ENCODE measurements at places on chromosomes 1 and 21.
A peak's percentile ranks its signal among the peaks of the same experiment; 100 is the strongest.

GRCh38 chr1:58768971-58769808, 14.7 kb downstream of the JUN start:
- DNase-seq = no peak

- DNase-seq = no peak
Measured at GRCh38 chr1:195756109-195756508, 852.1 kb downstream of the KCNT2 start.

- no peak for DNase-seq
Measured at GRCh38 chr1:95790136-95790535, 556.1 kb downstream of the RWDD3 start.

DNA sequence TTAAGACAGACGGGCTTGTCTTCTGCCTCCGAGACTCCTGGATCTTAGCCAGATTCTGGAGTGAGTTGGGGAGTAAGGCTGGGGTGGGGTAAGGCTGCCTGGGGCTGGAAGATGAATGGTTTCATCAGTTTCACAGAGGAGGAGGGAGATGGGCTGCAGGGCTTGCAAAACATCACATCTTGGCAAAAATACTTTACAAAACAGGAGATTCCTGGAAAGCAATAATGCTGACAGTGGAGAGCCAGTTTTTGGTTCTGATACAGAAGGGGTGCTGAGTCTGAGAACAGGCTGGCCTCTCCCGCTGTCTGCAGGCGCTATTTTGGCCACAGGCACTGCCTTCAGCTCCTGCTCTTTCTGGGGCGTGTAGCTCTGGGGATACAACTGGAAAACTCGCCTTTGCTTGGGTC, 83.4 kb upstream of the KCNE2 start:
- DNase-seq = no peak

- DNase-seq = peak; percentile 63
Measured at GRCh38 chr1:155479205-155479604, 83.4 kb downstream of the ASH1L start.

GRCh38 chr1:36525166-36525565, 42.5 kb upstream of the CSF3R start:
- DNase-seq = no peak

DNA sequence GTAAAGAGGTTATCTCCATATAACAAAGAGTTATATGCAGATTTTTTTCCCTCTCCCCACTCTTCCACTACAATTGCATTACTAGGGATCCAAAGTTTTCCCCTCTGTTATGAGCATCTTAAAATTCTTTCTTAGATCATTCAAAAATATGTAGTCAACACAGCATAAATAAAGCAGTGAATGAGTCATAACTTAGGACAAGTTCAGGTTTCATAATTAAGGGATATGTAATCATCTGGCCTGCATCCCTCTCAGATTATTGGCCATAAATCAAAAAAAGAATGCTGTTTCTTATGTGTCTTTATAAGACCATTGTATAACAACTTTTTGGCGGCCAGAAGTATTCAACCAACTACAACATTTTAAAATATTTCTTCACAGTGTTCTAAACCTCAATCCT, 1526.1 kb downstream of the KCNT2 start:
- DNase-seq = no peak

GRCh38 chr1:154574716-154575115, 7.1 kb downstream of the CHRNB2 start:
- no peak for DNase-seq

GRCh38 chr1:20344738-20345137, 54.1 kb downstream of the VWA5B1 start:
- DNase-seq = no peak

GRCh38 chr1:67619080-67619479, 65.9 kb upstream of the GADD45A start:
- no peak for DNase-seq

DNA sequence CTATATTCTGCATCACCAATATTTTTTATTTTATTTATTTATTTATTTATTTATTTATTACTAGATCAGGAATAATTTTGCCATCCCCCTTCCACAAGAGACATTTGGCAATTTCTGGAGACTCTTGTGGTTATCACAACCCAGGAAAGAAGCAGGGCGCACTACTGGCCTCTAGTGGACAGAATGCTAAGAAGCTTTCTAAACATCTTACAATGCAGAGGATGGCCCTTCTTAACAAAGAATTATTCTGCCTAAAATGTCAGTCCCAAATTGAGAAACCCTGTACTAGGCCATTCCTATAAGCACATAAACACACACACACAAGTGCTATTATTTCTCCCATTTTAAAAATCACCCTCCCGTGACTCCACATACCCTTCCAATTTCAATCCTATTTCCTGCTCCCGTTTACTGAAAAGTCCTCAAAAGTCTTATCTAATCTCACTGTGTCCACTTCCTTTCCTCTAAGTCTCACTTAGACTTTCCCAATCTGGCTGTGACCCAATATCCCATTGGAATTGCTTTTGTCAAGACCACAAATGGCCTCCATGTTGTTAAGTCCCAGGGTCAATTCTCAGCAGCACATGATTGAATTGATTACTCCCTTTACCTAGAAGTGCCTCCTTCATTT, 43.7 kb upstream of the RNF11 start:
- DNase-seq = peak; percentile 75

DNA sequence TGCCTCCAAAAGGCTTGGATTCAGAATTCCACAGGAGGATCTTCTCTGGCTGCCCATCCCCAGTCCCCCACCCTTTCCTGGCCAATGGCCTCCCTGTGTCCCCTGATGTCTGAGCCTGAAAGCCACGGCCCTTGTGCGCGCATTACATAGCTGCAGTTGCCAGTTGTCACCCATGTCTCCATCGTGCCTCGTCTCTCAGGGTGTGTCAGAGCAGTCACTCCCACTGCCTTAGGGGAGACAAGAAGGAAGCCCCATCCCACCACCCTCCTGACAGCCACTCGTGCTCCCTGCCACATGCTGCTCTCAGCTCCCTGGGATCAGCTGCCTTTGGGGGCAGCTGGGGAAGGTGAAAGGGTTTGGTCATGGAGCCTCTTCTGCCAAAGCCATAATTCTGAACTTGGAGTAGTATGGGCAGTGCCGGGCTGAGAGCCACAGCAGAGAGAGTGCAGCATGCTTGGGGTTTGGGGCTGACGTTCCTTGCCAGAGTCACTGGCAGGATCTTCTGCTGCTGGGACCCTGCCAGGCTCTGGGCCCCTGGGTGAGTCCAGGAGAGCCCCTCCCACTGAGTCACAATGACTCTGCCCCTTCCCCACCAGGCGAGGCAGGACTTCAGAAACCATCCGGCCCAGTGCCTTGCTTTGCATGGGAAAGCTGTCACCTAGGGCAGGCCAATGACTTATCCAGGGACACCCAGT, 285.9 kb upstream of the VAMP3 start:
- no peak for DNase-seq

- DNase-seq = no peak
Measured at GRCh38 chr1:37035796-37036666, 1.7 kb upstream of the GRIK3 start.

DNA sequence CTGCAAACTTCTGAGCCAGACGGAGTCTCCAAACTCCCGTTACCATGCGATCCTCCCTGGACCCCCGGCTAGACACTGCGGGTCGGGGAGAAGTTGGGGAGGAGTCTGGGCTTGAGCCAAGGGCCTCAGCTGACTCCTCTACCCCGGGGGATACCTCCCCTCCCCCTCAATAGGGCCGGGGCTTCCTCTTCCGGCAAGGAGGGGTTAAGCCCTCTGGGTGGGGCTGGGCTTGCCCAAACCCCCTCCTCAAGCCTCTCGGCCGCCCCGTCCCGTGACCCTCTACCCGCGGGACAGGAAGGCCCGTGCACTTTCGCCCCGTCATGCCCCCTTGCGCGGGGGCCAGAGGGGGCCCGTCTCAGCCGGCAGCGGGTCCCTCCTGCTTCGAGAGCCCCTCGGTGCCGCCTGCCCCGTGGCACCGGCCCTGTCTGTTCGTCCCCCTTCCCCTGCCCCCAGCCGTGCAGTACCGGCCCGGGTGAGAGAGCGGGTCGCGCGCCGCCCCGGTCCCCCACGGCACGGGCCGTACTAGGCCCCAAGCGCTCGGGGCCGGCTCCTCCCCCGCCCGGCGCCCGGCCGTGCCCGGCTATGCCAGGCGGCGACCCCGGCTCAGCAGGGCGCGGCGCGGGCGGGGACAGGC, 652 bp downstream of the ARL8A start:
- DNase-seq = no peak

DNA sequence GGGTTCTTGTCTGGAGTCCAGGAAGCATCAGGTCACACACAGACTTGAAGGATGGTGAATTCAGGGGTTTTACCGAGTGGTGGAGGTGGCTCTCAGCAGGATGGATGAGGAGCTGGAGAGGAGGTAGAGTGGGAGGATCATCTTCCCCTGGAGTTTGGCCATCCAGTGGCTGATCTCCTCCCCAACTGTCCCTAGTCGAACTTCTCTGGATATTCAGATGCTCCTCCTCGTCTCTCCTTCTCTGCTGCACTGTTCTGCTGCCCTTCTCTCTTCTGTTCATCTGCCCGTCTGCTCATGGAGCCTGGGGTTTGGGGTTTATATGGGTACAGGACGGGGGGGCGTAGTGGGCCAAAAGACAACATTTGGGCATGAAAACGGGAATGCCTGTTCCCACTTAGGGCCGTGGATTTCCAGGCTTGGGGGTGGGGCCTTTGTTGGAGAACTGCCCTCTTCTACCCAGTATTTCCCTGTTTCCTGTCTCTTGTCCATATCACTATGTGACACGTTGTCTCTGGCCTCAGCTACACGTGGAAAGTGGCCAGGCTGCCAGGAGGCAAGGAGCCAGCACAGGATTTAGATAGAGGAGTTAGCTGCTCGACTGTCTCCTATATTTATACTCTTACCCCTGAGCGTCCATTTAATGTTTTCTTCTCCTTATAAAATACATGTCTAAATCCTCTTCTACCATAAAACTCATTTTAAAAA, 76.7 kb downstream of the SIPA1L2 start:
- DNase-seq = no peak

- no peak for DNase-seq
Measured at GRCh38 chr1:20612221-20612746, 21.0 kb upstream of the PINK1 start.

DNA sequence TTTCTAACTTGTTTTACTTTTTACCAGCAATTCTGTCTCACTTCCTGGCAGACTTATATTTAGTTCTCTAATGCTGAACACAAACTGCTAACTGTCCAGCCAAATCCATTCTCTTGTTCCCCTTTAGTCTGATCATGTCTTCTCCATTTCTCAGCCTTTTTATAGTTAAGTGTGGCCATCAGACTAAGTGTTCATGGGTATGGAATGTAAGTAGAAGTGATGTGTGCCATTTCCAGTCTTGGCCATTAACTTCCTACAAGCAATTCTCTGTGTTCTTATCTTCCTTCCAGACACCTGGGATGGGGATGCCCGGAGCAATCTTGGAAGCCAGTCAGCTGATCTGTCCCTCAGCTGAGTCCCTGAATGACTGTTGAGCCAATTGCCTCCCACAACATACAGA, 165.8 kb downstream of the ST6GALNAC3 start:
- peak; percentile 77 for DNase-seq

GRCh38 chr1:238223076-238223640, 332.4 kb upstream of the ZP4 start:
- DNase-seq = no peak

- no peak for DNase-seq
Measured at GRCh38 chr21:37026499-37026898, 20.0 kb downstream of the RIPPLY3 start.

GRCh38 chr1:156500543-156500792, at the start of gene MEF2D:
Gene MEF2D (minus strand): TSS chr1:156500775. CDS start chr1:156483292, 17,483 bp downstream.
- DNase-seq = no peak

GRCh38 chr1:186900539-186901237, 71.9 kb downstream of the PLA2G4A start:
- DNase-seq = no peak

DNA sequence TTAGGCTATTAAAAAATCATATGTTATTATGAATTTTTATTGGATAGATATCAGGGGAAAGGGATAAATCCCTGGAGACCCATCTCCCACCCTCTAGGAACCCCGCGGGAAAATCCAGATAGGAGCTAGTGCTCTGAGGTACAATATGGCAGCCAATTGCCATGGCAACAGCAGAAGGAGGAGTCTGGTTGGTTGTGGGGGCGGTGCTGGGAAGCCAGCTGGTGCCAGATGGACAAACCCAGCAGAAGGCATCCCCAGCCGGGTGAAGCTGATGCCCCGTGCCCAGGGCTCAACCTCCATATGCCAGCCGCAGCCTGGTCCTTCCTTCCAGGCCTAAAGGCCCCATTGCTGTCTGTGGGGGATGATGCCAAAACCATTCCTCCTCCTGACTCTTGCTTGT, 38.3 kb downstream of the RHBG start:
- DNase-seq = no peak

GRCh38 chr1:153583976-153584375, 18.3 kb upstream of the S100A2 start:
- no peak for DNase-seq

GRCh38 chr1:13892198-13892597, 192.2 kb downstream of the PRDM2 start:
- no peak for DNase-seq

DNA sequence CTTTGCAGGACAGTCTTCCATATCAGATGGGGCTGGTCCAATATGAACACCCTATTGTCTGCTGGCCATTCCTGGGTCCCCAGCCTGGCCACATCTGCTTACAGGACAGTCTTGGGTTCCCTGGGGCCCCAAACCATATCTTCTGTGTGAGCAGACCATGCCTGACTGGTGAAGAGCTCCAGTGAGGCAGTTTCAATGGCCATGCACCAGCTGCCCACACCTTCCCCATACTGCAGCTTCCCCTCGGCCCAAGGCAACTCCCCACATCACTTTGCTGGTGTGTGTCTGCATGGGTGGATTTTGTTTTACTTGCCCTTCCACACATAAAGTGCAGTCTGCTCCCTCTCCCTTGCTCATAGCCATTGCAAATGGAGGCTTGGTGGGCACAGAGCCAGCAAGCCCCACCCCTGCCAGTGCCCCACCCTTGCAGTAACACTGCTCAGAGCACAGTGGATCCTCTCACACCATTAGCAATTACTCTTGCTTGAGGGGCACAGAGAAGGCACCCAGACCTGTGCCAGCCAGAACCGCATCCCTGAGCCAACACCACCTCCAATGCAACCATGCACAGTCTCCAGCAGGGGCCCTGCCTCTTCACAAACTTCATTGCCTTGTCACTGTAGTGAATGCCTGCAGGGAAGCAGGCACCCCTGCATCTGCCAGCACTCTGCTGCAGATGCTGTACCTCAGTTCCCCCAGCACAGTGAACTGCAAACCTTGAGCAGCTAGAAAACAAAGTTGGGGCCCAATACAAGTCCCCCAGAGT, 474.5 kb upstream of the BEND5 start:
- DNase-seq = no peak

GRCh38 chr1:224407571-224408293, 26.9 kb downstream of the WDR26 start:
- DNase-seq = no peak

GRCh38 chr21:42218836-42219605, at the start of gene ABCG1:
Gene ABCG1 (plus strand): TSS chr21:42219140. CDS start chr21:42219263, 123 bp downstream.
- DNase-seq = no peak

- DNase-seq = no peak
Measured at GRCh38 chr1:41864471-41865040, 54.2 kb downstream of the HIVEP3 start.

Measured in MV-4-11 (cell line).